ENCODE measurements at places on chromosomes 7 and 10.

DNA sequence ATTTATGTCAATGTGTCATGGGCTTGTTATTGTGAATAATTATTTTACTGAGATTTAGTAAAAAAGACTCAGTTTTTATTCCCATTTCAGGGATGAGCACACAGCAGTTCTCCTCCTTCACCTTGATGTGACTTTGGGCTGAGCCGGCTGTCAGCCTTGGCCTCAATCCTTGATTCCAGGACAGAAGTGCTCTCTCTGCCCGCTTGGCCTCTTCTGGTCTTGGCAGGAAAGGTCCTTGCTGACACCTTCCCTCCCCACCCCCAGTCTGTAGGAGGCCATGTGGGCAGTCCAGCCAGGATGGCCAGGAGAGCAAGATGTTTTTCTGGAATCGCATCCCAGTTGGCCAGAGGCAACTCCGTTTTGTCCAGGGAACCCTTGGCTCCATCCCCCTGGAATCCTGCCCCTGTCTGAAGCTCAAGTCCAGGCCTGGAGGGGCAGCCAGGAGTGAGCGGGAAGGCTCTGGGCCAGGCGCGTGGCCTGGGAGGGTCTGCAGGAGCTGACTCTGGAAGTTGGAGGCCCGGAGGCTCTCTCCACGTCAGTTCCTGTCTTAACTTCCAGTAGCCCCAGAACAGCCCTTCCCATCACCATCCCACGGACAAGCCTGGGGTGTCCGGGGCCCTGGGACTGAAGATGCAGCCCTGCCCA, 100.9 kb downstream of the PDGFA start:
- no peak for DNase-seq

DNA sequence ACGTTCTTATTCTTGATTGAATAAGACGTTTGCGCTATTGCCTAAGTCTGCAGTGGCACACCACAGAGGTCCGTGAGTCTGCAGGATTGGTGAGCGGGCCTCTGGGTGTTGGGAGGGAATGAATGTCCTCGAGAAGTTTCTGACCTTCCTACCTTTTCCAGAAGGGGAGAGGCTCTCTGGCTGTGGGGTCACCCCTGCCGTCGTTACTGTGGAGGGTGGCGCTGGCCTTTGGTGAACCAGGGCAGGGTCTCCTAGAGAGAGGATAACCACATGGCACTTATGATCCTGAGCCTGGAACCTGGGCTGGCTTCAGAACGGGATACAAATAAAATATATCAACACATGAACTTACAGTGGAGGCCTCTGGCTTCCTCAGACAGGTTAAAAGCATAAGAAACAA, 13.8 kb downstream of the IL15RA start:
- DNase-seq: no peak

GRCh38 chr7:121306565-121306964, 22.2 kb upstream of the WNT16 start:
- no peak for DNase-seq

DNA sequence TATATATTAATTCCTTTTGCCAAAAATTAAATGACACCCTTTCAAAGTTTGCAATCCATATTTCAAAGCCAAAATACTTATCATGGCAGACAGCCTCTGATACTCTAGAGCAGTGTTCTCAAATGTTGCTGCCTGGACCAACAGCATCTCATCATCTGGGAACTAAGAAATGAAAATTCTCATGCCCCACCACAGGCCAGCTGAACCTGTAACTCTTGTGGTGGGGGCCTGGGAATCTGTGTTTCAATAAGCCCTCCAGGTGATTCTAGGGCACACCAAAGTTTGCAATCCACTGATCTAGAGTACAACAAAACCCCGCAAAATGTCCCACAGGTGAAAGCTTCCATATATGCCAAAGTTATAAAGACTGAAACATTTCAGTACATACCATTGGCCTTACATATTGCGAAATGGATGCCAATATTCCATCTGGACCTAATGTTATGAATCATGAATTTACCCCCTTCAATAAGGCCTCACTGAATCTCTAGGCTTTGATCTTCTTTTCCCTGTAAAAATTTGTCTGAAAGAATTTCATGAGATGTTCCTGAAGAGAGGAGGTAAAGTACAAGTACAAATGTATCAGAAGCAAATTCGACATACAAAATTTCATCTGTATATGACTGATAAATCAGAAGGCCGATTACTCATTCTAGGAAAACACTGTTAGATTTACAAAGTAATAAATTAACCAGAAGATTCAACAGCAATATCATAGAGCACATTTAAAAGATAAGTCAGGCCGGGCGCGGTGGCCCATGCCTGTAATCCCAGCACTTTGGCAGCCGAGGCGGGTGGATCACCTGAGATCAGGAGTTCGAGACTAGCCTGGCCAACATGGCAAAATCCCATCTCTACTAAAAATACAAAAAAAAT, 25.3 kb upstream of the EPC1 start:
- DNase-seq: no peak

GRCh38 chr7:42945821-42946626, 13.8 kb downstream of the MRPL32 start:
- no peak for DNase-seq

GRCh38 chr7:41592236-41592635, 110.7 kb downstream of the INHBA start:
- DNase-seq: no peak

DNA sequence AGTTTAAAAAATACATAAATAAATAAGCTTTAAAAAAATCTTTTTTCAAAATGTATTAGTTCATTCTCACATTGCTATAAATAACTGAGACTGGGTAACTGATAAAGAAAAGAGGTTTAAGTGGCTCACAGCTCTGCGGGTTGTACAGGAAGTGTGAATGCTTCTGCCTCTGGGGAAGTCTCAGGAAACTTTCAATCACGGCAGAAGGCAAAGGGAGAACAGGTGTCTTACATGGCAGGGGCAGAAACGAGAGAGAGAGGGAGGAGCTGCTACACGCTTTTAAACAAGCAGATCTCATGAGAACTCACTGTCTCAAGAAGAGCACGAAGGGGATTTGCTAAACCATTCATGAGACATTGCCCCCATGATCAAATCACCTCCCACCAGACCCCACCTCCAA, 114.6 kb downstream of the DNAJC1 start:
- DNase-seq: no peak

DNA sequence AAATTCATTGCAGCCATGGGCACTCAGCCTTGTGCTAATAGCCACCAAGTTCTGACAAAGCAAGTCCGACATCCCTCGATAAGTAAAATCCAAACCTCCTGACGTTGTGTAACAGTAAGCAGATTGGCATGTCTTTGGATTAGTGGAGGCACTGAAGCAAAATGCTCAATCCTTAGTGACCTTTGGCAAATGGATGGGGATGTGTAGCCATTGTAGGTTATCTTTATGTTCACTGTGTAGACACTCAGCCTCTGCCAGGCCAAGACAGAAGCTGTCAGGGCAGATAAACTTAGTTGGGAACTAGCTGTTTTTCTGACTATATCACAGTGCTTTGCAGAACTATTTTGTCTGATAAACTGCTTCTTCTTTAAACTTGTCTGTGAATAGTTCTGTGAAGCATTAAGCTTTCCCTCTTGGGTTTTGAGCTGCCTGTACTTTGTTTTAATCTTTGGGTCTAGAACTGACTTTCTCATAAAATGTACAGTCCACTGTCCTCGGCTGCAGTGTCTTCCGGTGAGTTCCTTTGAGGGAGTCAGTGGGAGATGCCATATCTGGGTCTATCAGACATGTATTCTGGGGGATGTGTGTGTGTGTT, 220.8 kb downstream of the LRMDA start:
- DNase-seq: no peak

GRCh38 chr7:27771111-27771510, 31.1 kb downstream of the TAX1BP1 start:
- no peak for DNase-seq

DNA sequence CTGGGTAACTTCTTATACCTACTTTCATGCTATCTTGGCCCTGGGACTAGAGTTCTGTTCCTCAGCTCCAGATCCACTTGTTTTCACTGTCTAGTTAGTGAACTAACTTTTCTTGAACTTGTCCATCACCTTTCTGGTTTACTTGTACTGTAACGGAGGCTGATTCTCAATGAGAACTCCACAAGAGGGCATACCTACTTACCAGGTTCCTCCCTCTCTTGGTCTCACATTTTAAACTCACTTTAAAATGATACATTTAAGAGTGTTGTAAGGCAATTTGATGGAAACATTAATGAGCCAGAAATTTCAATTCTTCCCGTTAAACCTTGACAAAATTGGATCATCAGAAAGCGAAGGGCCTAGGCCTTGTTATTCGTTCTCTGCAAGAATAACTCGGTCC, 111.6 kb downstream of the MAGI2 start:
- DNase-seq: no peak

DNA sequence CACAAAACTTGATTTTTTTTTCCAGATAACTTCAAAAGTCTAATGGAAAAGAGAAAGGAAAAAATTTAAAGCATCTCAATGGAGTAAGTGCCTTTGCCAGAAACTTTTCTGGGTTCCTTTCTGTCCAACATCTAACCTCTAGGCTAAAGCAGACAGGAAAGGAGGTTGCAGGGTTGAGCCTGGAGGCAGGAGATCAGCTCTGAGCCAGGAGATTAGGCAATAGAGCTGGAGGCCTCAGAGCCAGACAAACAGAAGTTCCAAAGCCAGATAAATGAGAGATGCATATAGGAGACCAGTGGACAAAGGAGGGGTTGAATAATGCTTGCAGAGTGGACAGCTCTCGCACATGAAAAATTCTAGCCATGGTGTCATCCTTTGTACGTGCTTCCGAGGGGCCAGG, 42.9 kb downstream of the CHN2 start:
- no peak for DNase-seq

DNA sequence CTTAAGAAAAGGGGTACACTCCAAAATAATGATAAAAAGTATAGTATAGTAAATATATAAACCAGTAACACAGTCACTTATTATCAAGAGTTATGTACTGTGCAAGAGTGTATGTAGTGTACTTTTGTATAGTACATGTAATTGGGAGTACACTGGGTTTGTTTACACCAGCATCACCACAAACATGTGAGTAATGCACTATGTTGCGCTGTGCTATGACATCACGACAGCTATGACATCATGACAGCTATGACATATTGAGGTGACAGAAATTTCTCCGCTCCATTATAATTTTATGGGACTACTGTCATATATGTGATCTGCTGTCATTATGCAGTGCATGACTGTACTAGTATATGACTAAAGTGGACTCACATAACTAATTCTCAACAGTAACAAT, 84.6 kb downstream of the KMT2C start:
- no peak for DNase-seq

DNA sequence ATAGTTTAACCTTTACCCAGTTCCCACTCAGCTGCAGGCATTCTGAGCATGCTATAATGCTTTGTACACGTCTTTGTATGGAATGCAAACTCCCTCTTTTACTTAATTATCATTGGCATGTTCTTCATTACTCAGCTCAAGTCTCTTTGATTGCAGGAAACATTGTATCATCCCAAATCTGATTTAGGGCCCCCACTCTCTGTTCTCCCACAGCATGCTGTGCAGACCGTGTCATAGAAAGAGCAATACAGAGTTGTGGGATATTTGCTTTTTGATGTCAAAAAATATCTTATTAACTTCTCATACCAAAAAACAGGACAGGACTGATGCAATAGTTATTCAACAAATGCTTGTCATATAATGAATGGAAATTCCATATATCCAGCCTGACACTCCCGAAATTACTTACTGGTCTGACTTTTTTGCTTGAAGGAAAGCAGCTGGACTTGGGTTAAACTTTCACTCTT, 1081.5 kb upstream of the C7orf33 start:
- peak; percentile 6 for DNase-seq

GRCh38 chr10:109835257-109835656, 88.1 kb downstream of the XPNPEP1 start:
- DNase-seq: no peak

DNA sequence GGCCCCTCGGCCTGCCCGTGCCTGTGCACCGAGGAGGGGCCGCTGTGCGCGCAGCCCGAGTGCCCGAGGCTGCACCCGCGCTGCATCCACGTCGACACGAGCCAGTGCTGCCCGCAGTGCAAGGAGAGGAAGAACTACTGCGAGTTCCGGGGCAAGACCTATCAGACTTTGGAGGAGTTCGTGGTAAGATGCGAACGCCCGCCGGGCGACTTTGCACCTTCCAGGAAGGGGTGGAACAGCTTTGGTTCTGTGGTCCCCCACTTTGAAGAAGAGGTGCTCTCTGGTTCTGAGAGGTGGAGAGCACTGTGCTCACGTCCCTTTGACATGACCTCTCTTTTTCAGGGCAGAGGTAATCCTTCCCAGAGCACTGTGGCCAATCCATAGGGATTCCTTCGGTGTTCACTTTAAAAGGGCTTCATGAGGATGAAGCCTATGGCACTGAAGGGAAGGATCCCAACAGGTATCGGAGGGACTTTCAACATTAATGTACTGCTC, 2.6 kb downstream of the VWC2 start:
- no peak for DNase-seq

DNA sequence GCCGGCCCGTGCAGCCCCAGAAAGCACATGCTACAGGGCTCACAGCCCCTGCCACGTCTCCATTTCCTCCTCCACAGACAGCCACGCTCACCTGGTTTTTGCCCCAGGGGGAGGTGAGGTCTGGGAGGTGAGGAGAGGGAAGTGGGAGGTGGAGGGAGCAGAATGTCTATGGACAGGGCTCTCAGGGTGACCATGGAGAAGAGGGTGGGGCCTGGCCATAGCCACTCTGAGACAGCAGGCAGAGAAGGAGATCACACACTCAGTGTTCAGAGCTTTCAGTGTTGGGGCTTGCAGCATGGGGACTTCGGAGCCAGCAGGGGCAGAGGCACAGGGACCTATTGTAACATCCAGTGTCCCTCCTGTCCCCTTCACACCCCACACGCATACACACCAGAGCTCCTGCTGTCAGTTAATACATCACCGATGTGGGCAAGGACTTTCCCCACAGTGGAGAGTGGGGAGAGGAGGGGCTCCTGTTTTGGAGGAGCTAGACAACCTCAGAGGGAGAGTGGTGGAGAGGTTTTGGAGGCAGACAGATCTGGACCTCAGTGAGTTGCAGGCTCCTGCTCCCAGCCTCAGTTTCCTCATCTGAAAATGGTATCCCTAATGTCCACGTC, 14.4 kb downstream of the WDFY4 start:
- no peak for DNase-seq

GRCh38 chr7:22663357-22663718, 63.7 kb upstream of the IL6 start:
- peak; percentile 37 for DNase-seq

- DNase-seq: no peak
These were observed 429.3 kb upstream of the TPK1 start for GRCh38 chr7:145265180-145265579.

GRCh38 chr7:135843214-135843613, 94.6 kb upstream of the FAM180A start:
- no peak for DNase-seq

GRCh38 chr10:4334871-4335270, 491.1 kb upstream of the AKR1E2 start:
- no peak for DNase-seq

DNA sequence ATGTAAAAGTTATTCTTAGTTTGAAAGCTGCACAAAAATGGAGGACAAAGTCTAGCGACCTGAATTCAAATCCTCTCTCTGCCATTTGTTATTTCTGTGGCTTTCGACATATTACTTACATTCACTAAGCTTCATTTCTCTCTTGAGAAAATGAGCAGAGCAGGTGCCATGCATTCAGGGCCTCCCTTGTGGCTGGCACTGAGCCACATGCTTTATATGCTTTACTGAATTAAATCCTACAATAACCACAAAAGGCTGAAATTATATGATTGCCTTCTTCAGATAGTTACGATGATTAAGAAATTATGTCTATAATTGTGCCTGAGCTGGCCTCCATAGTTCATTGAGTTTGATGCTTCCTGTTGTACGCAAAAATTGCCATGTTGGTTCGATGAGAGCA, 98.7 kb downstream of the NPSR1 start:
- DNase-seq: no peak

Data from hepatic stellate cell (primary cell).